ENCODE measurements at places on chromosomes 12 and 14.

DNA sequence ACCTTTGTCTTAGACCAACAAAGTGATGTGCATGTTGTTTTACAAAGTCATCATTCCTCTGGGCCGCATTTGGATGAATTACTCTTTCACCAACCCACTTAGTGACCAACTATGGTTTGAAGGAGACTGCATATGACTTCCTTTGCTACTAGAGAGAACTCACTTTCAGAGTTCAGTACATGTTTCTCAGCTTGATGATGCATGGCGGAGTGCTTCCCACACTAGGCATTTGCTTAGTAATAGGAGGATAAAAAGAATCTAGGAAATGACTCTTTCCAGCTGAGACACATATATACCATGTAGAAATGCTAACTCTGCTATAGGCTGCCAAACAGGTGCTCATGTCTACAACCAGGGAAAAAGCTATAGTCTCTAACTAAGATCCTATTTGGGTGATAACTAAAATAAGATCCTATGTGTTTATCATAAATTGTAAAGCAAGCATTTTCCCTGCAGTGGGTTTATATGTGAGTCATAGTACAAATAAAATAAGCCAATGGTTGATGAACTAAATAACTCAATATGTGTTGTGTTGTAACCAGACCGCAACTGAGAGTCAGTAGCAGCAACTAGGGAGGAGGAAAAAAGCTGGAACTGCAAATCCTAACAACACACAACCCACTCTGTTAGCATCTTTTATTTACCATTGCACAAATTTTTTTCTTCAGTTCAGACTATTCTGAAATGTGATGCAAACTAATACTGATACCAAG is 87.2 kb downstream of the TSPAN8 start:
- DNase-seq = no peak

- no peak for DNase-seq
Observed at GRCh38 chr14:94050231-94050880, 24.2 kb downstream of the OTUB2 start.

GRCh38 chr14:32588448-32589320 is 259.6 kb downstream of the AKAP6 start:
- no peak for DNase-seq

DNA sequence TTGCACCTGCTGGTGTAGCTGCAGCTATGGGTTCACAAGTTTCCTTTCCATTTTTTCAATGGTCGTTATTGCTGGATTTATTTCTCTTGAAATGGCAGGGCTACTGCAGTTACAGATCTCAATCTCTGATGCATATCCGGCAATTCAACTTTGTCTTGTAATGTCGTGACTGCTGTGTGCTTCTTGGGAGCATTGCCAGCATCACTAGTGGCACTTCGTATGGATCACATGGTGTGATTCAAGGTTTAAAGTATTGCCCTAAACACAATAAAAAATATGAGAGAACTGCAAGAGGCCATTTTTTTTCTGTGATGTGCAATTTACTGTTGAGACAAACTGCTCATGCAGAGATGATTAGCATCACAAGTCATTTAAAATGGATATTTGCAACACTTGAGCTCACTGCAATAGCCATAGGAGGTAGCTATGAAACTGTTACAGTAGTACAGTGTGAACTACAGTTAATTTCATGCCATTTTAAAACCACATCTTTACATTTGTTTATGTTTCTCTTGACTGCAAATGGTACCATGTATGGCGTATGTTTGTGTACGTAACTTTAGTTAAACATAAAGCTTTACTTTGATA is 217.4 kb upstream of the PDE3A start:
- no peak for DNase-seq

- no peak for DNase-seq
Observed at GRCh38 chr14:35433826-35434225, 29.3 kb upstream of the NFKBIA start.

DNA sequence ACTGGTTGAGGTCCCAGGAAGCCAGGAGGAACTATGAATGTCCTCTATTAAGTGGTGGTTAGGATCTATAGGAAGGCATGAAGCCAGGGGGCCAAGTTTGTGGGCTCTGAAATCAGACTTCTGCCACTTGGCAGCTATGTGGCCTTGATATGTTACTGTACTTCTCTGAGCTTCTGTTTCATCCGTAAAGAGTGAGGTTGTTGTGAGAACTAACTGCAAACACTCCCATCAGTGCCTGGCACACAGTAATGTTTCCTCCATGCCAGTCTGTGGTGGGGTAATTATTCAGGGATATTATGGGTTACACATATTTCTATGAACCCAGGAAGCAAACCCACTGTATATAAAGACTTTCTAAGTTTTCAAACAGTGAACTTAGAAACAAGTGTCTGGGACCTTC is 57.4 kb downstream of the PLXNC1 start:
- DNase-seq = no peak

- no peak for DNase-seq
Observed at GRCh38 chr14:80545935-80546854, 334.9 kb upstream of the DIO2 start.

- no peak for DNase-seq
Observed at GRCh38 chr14:63286071-63286470, 32.7 kb downstream of the GPHB5 start.

DNA sequence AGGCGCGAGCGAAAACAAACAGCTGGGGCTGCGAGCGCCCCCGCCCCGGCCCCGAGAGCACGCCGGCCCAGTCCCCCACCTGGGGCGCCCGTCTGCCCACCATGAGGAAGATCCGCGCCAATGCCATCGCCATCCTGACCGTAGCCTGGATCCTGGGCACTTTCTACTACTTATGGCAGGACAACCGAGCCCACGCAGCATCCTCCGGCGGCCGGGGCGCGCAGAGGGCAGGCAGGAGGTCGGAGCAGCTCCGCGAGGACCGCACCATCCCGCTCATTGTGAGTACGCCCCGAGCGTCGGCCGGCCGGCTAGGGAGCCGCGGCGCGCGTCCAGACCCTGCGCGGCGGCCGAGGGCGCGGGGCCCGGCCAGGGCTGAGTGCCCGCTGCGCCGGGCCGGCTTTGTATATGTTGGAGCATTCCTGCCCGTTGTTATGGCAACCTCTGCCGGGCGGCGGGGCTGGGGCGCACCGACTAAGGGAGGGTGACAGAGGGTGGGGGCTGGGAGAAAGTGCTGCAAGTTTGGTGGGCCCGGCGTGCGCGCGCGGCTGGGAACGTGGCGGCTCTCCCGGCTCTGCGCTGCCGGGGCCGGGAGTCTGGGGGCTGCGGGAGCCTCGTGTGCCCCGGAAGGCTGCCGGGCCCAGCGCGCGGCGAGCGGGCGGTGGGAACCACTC is 367 bp downstream of the GALNT16 start:
- DNase-seq = no peak

DNA sequence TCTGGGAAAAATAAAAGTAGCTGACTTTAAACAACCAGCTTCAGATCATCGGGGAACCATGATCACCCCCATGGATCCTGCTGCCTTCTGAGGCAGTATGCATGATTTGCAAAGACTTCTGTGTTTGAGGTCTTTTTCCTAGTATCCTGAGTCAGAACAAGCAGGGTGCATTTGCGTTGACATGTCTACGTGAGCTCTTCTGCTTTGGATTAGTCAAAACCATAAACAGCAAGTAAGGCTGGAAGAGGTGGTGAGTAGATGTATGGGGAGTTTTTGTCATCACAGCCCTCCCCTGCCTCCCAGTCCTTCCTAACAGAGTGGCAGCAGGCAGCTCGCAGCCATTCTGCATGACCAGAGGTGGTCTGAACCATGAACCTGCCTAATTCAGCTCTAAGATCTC is 24.1 kb downstream of the PLEKHG7 start:
- DNase-seq = no peak

GRCh38 chr12:111431772-111432171 is 26.0 kb downstream of the SH2B3 start:
- no peak for DNase-seq

DNA sequence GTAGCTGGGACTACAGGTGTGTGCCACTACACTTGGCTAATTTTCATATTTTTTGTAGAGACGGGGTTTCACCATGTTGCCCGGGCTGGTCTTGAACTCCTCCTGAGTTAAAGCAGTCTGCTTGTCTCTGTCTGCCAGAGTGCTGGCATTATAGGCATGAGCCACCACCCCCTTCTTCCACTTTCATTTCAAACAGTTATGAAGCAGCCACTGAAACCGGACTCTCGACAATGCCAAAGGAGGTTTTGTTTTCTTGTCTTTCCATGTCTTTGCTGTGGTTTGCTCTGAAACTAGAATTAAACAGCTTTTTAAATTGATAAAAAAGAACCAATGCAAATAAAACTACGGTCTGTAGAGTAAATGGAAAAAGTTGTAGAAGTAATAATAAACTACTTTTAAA is 30.4 kb downstream of the RAP1B start:
- no peak for DNase-seq

DNA sequence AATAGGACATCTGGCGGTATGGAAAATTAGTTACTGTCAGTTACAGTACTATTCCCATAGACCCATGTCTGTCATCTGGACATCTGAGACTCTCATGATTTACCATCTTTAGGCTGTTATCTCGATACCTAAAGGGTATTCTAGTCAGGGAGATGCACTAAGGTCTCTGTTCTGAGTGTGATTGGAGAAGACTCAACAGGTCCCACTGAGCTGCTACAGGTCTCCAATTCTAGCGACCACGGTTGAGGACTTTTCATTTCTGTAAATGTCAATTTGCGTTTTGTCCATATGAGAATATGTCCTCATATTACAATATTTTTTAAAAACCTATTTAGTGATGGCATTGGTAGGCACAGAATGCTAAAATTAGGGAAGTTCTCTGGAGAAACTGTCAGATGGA is 1160.2 kb downstream of the TMEM121 start:
- DNase-seq = no peak

GRCh38 chr12:19764408-19764807 is 325.1 kb downstream of the AEBP2 start:
- DNase-seq = no peak

GRCh38 chr12:6734506-6735387 is 10.9 kb downstream of the COPS7A start:
- DNase-seq = no peak

DNA sequence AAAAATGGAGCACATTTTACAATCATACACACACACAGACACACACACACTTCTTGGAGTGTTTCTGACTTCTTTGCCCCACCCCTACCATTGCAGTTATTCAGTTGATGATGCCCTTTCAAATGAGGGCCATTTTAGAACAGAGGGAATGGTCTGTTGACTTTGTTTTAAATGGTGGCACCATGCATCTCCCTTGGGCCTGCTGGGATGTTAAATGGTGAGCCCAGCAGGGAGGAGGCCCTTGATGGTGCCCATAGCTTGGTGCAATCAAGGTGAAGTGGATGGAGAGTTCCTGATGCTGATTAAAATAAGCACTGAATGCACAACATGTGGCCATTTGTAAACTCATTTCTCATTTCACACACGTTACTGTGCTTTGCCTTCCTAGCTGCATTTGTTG is 13.3 kb downstream of the C12orf75 start:
- no peak for DNase-seq

- no peak for DNase-seq
Observed at GRCh38 chr12:106378788-106379187, 21.2 kb downstream of the POLR3B start.

DNA sequence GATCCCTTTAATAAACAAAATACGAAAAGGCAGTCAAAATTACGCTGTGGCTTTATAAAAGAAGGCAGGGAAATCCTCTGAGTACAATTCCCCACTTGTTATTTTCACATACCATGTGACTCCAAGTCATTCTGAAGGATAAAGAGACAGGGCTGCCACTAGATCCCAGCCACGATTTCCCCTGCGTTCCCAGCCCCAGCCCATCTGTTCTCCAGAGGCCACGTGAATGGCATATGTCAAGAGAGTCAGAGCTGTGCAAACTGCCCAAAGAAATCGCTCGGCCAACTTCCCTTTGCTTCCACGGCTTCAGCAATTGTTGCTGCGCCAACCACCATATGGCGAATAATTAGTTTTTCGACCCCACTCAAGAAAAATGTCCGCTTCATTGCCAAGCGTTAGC is 161.3 kb downstream of the C12orf42 start:
- no peak for DNase-seq

DNA sequence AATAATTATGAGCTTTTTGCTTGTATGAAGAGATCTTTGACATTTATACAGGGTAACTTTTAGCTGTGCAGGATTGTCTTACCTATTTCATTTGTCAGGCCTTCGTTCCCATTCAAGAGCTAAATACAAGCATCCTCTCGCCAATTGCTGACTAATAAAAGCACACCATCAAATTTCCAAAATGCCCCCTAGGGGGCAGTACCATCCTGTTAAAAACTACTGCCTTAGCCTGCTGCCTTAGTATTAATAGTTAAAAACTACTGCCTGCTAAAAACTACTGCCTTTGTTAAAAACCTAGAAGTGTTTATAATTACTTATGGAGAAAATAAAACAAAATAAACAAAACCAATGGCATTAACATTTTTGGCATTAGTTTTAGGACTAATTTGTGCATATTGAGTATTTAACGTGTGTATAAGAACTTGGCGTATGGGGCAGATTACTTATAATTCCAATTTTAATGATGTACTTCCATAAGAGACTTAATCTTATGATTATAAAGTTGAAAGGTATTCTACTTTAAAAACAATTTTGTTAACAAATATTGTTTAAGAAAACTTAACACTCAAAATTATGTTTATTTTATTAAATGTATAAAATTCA is 3.0 kb upstream of the IFI27L2 start:
- DNase-seq = no peak

DNA sequence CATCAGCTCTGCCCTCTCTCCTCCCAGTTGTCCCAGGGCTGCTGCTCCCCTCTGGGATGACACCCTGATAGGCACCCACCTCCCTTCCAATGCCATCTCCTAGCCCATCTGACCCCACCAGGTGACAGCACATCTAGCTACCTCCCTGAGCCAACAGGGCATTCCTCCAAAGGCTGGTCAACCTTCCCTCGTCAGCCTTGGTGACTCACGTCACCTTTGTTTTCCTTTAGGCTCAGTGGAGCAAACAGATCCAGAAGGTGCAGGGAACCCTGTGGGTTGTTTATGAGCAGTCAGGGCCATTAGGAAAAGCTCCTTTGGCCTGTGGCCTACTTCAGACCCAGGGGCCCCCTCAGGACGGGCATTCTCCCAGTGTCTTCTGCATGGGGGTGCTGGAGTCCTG is 32.4 kb downstream of the PIGH start:
- DNase-seq = no peak

GRCh38 chr12:75471902-75472890 is 8.4 kb upstream of the GLIPR1 start:
- no peak for DNase-seq

GRCh38 chr14:56816574-56817391 is 6.5 kb upstream of the OTX2 start:
- DNase-seq = no peak

DNA sequence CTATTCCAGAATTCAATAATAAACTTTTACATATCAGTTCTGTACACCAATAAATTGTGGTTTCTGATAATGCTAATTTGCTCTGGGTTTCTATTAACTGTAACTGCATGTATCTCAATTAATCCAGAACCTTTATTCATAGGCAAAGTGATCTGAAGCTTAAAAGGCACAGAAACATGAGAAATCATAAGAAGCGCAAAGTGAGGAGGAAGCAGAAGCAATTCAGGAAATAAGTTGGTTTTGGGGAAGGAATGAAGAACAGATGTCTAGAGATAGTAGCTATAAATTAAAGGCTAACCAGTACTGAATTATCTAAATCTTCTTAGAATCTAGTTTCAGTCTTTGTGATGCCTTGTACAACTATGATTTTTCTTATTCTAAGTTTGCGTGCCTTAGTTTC is 24.6 kb downstream of the KERA start:
- DNase-seq = no peak

- DNase-seq = no peak
Observed at GRCh38 chr14:81068176-81068782, 112.9 kb downstream of the TSHR start.

- no peak for DNase-seq
Observed at GRCh38 chr14:88128816-88129215, 123.9 kb downstream of the GPR65 start.

Measured in AG04449 (cell line).